ENCODE measurements at places on chromosomes 1 and 21. TPM values are rescaled to one million over a fixed set of nuclear protein-coding genes. Genes with fewer than 3 reads are reported as not detected.
A peak's percentile ranks its signal among the peaks of the same experiment; 100 is the strongest.

DNA sequence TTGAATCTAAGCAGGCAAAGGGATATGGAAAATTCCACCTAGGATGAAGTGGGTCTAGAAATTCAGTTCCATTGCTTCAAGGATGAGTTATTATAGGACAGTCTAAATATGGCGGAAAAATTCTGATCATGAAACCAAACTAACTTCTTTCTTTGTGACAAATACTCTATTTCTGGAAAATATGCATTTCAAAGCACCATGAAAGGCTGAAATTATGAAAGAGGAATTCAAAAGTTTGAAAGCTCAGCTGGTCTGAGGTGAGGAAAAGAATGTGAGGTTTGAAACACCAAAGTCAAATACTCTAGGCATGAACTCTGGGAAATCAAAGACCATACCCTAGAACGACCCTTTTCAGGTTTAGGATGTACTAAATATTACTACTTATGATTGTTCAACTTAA lies 36.4 kb upstream of the COL11A1 start:
- DNase-seq: no peak
- no peaks in the 10 kb centered on the region for H3K4me1 ChIP-seq
- no peak overlapping the region for H3K27ac ChIP-seq

TBCE gene
- total RNA-seq: 28.2 TPM

- no peaks in the 10 kb centered on the region for H3K36me3 ChIP-seq
- no peaks in the 10 kb centered on the region for H3K4me1 ChIP-seq
- no peak overlapping the region for H3K4me3 ChIP-seq
Measured at GRCh38 chr1:229945795-229946194, 121.2 kb upstream of the GALNT2 start.

DNA sequence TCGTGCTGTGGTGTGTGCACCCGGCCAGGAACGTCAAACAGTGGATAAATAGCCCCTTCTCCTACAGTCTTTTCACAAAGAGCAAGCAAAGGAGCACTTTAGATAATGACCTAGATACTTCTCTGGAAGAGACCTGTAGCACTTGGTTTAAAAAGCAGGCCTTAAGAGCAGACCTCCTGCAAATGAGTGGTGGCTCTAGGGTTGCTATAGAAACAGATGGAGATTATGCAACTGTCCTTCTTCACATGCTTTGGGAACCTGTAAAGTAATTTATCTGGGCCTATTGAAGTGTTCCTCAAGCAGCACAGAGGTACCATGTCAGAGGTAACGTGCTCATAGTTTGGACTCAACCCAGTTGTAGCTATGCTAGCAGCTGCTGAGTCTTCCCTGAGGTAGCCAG lies 208.2 kb upstream of the KIAA0040 start:
- no peak for DNase-seq
- no peak overlapping the region for H3K4me3 ChIP-seq
- H3K36me3 ChIP-seq: no peaks in the 10 kb centered on the region
- H3K27me3 ChIP-seq: peaks cover 3% of the 10 kb centered on the region
- H3K27ac ChIP-seq: no peak overlapping the region
- H3K4me1 ChIP-seq: no peaks in the 10 kb centered on the region

FCGR1A gene
- not detected for total RNA-seq

TSPEAR gene
- total RNA-seq: not detected

- H3K36me3 ChIP-seq: no peaks in the 10 kb centered on the region
- peaks cover 62% of the 10 kb centered on the region for H3K4me1 ChIP-seq
- H3K27me3 ChIP-seq: no peaks in the 10 kb centered on the region
- peak overlapping the region; percentile 82 for H3K27ac ChIP-seq
- no peak for DNase-seq
Measured at GRCh38 chr1:234932511-234933430, 195.9 kb downstream of the TOMM20 start.

GRCh38 chr1:109838838-109839240 lies 71.8 kb upstream of the CSF1 start:
- DNase-seq: no peak
- no peak overlapping the region for H3K27ac ChIP-seq
- H3K36me3 ChIP-seq: peaks cover 21% of the 10 kb centered on the region
- H3K4me1 ChIP-seq: peaks cover 7% of the 10 kb centered on the region

DNA sequence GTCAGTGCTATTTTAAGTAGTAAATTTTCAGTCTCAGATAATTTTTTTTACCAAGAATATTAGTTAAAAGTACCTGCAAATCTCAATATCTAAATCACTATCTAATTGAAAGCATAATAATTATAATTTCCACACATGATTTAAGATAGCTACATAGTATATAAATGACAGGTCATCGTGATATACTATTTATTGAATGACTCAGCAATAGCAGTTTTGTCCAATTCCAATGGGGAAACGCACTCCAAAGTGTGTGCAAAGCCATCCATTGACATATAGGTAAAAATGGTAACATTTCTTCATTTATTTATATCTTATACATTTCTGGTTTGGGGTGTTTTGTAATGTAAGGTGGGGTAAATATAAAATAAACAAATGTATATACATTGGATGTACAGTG lies 19.5 kb downstream of the ADGRL4 start:
- no peak for DNase-seq
- no peaks in the 10 kb centered on the region for H3K4me1 ChIP-seq
- H3K36me3 ChIP-seq: no peaks in the 10 kb centered on the region
- H3K27ac ChIP-seq: no peak overlapping the region

GRCh38 chr1:182817802-182818201 lies 21.3 kb upstream of the DHX9 start:
- no peaks in the 10 kb centered on the region for H3K27me3 ChIP-seq
- DNase-seq: no peak
- no peak overlapping the region for H3K27ac ChIP-seq

- H3K27me3 ChIP-seq: peaks cover 1% of the 10 kb centered on the region
- H3K36me3 ChIP-seq: no peaks in the 10 kb centered on the region
- H3K27ac ChIP-seq: no peak overlapping the region
- DNase-seq: no peak
- no peak overlapping the region for H3K4me3 ChIP-seq
- H3K4me1 ChIP-seq: no peaks in the 10 kb centered on the region
Measured at GRCh38 chr1:166139735-166140134, 27.1 kb downstream of the FAM78B start.

FAM131C gene
- total RNA-seq: 1.4 TPM

- no peaks in the 10 kb centered on the region for H3K36me3 ChIP-seq
- H3K4me3 ChIP-seq: peak within 1 kb of the TSS; percentile 89
- peak within 1 kb of the TSS; percentile 62 for H3K27ac ChIP-seq
- peaks cover 24% of the 10 kb centered on the region for H3K4me1 ChIP-seq
Measured at GRCh38 chr21:42496120-42496838, at the start of gene RSPH1. Gene RSPH1, minus strand, starts transcription at chr21:42496224. Its CDS starts 38 bp downstream, at chr21:42496186.

DNA sequence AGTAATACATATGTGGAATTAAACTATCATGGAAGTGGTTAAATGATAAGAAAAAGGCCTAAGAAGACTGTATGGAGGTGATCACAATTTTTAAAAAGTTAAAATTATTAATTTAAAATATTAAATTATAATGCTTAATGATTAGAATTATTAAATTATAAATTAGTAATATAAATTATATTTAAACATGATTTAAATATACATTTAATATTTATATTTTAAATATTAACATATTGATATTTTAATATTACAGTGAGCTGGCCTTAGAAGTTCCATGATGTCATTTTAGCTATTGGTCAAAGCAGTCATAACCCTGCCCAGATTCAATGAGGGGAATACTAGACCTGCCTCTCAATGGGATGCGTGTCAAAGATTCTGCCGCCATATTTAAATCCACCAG lies 281.2 kb downstream of the PRDM2 start:
- H3K36me3 ChIP-seq: no peaks in the 10 kb centered on the region
- no peak for DNase-seq
- H3K4me3 ChIP-seq: no peak overlapping the region
- no peaks in the 10 kb centered on the region for H3K4me1 ChIP-seq
- no peak overlapping the region for H3K27ac ChIP-seq

GRCh38 chr1:95246511-95246910 lies 12.5 kb downstream of the RWDD3 start:
- H3K36me3 ChIP-seq: peaks cover 31% of the 10 kb centered on the region
- DNase-seq: no peak
- no peaks in the 10 kb centered on the region for H3K4me1 ChIP-seq
- H3K27me3 ChIP-seq: no peaks in the 10 kb centered on the region
- H3K27ac ChIP-seq: no peak overlapping the region

DNA sequence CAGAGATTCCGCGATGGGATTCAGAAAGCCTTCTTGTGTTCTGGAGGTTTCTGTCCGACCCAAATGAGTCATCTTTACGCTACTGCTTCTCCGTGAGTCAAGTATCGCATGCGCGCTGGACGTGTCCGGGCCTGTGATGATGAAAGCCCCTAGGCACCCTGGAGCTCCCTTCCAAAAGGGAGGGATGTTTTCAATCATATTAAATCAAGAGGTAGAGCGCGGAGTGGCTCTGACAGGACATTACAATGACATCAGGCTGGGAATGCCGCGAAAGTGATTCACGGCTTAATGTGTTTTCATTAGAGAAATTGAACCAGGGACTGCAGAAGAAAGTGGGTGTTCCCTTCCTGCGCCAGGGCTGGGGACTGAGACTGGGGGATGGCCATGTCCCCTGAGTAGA lies 48.5 kb downstream of the AJAP1 start:
- no peaks in the 10 kb centered on the region for H3K36me3 ChIP-seq
- no peaks in the 10 kb centered on the region for H3K27me3 ChIP-seq
- no peak overlapping the region for H3K27ac ChIP-seq
- H3K4me1 ChIP-seq: no peaks in the 10 kb centered on the region
- no peak for DNase-seq

PPIE gene
- 67.6 TPM for total RNA-seq

DNA sequence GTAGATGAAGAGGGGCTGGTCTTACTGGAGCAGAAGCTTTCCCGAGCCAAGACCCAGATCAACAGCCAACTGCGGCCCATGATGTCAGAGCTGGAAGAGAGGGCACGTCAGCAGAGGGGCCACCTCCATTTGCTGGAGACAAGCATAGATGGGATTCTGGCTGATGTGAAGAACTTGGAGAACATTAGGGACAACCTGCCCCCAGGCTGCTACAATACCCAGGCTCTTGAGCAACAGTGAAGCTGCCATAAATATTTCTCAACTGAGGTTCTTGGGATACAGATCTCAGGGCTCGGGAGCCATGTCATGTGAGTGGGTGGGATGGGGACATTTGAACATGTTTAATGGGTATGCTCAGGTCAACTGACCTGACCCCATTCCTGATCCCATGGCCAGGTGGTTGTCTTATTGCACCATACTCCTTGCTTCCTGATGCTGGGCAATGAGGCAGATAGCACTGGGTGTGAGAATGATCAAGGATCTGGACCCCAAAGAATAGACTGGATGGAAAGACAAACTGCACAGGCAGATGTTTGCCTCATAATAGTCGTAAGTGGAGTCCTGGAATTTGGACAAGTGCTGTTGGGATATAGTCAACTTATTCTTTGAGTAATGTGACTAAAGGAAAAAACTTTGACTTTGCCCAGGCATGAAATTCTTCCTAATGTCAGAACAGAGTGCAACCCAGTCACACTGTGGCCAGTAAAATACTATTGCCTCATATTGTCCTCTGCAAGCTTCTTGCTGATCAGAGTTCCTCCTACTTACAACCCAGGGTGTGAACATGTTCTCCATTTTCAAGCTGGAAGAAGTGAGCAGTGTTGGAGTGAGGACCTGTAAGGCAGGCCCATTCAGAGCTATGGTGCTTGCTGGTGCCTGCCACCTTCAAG lies 57.3 kb downstream of the LAMC2 start:
- H3K36me3 ChIP-seq: no peaks in the 10 kb centered on the region
- no peak for DNase-seq
- H3K4me1 ChIP-seq: no peaks in the 10 kb centered on the region
- H3K27me3 ChIP-seq: peaks cover 9% of the 10 kb centered on the region

CASP9 gene
- 19.4 TPM for total RNA-seq

DNA sequence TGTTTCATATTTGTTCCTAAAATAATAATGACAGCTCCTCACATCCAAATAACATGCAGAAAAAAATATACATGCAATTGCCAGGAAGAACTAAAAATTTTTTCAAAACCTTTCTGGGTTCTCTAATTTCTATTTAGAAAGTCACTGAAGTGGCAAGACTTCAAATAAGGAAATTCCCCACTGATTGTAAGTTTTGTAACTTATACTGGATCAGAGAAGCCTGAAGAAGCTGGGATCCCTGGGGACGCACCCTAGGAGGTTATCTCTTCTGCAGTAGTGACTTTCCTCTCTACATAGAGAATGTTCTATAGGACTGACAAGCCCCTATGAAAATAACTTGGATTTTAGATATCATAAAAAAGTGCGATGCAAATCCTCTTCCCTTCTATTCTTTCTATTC lies 182.6 kb downstream of the MRPL39 start:
- no peak for DNase-seq
- H3K27ac ChIP-seq: no peak overlapping the region
- peaks cover 62% of the 10 kb centered on the region for H3K4me1 ChIP-seq
- no peaks in the 10 kb centered on the region for H3K36me3 ChIP-seq

CD101 gene
- 0.18 TPM for total RNA-seq

FALEC gene
- total RNA-seq: 0.37 TPM

Data from activated T-helper 2 cell treated with anti-CD3 and anti-CD28 coated beads, Interferon-gamma antibody, Interleukin-2, Interleukin-4, amounts not matched to agents 10 μg/mL and 5 μg/mL and 100 μg/mL, durations not matched to agents 14 hours and 24 hours and 36 hours (primary cell).